ENCODE measurements at places on chromosomes 12 and 14. TPM values are rescaled to one million over a fixed set of nuclear protein-coding genes. Genes with fewer than 3 reads are reported as not detected.

Gene TMEM121
- 3.2 TPM for total RNA-seq

- peak; percentile 1 for DNase-seq
Observed at GRCh38 chr14:79587875-79588274, 623.4 kb downstream of the DIO2 start.

Gene ARMH4
- not detected for total RNA-seq

DNA sequence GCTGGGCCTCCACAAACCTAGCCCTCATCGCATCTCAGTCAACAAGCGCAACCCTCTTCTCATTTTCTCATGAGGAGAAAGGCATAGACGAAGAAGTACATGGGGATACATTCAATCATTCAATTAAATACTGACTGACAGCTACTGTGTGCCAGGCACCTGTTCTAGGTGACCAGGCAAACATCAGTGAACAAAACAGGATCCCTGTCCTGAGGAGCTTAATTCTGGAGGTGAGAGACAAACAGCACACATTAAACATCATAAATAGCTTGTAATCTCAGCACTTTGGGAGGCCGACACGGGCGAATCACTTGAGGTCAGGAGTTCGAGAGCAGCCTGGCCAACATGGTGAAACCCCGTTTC, 362 bp upstream of the ACYP1 start:
- DNase-seq = no peak

- DNase-seq = no peak
Observed at GRCh38 chr12:75747572-75748021, 236.2 kb upstream of the KRR1 start.

- DNase-seq = no peak
Observed at GRCh38 chr12:121797937-121798786, 4.7 kb upstream of the RHOF start.
